ENCODE measurements at places on chromosomes 1 and 21.

DNA sequence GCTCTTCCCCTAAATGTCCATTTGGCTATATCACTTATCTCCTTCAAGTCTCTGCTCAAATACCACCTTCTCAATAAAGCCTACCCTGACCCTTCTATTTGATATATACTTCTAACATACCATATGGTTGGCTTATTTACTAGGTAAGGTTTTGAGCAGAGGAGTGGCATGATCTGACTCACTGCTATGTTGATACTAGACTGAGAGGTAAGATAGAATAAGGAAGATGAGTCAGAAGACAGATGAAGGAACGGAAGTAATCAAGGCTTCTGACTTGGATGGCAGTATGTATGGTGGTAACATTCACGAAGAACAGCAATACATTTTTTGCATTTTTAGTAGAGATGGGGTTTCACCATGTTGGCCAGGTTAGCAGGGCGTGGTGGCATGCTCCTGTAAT is 4.8 kb upstream of the HRNR start:
- DNase-seq = no peak

- no peak for DNase-seq
These were observed 121.9 kb downstream of the LRRC40 start for GRCh38 chr1:70083519-70083918.

- DNase-seq = no peak
These were observed 44.9 kb upstream of the FOXD3 start for GRCh38 chr1:63277195-63278192.

DNA sequence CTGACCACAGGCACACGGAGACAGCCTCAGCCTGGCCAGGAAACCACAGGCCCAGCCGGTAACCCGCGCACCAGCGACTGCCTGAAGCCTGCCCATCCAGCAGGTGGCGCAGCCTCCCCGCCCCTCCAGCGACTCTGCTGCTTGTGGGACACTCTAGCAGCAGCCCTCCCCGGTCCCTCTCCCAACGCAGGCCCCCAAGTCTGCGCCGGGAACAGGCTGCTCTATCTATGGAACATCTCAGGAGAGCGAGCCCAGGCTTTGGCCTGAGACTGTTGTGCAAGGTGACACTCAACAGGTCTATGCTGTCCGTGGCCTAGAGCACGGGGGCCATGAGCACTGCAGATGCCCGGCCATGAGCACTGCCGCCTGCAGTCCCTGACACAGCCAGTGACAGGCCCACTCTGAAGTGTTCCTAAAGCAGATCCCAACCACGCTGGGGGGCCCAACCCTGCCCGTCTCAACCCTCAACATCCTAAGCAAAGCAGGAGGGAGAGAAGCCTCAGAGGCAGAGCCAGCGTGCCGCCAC is 28.4 kb downstream of the WDR4 start:
- DNase-seq = no peak

DNA sequence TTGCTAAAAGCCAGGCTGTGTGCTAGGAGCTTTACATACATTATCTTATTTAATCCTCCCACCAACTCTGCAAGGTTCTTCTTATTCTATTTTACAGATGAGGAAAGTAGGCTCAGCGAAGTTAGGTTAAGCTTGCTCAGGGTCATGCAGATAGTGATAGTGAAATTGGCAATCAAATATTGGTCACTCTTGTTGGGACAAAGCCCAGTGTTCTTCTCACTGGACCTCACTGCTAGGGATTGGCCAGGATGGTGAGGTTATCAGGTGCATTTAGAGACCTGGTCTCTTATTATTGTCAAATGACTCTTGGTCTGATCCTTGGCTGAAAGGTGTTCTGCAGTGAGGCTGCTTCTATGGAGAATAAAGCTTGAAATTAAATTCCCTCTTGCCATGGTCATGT is 145.1 kb downstream of the CNIH3 start:
- no peak for DNase-seq

GRCh38 chr1:206467915-206468314 is 2.4 kb upstream of the IKBKE start:
- DNase-seq = no peak

DNA sequence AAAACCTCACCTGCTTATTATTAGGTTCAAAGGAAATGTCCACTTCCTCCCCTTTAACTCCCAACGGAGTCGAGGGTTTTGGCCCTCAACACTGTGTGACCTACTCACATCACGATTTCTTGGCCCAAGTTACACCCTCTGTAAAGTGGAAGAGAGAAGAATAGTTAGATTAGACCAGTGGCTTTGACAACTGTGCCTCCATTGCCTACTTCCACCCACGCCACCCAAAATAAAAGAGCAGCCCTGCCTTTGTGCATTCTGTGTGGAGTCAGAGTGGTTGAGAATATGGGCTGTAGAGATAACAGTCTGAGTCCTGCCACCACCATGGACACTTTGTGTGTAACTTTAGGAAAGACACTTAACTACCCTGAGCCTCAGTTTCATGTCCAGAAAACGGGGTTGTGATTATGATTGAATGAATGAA is 4.1 kb upstream of the HDGF start:
- no peak for DNase-seq

DNA sequence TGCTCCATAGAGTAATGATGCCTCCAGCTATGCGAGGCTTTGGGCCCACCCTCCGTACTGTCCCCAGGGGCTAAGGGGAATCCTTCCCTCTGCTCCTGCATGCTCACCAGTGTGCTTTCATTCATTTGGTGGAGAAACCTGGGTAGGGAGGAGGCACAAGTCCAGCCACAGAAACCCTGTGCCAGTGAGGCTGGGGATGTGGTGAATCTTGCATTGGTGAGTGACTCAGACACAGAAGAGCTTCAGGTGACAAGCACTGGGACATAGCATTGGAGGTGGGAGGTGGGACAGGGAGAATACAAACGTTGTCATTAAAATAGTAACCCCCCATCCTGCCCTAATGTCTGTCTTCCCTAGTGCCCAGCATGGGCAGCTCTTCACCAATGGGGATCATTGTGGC is 5.2 kb downstream of the FCGR2A start:
- no peak for DNase-seq

- DNase-seq = no peak
These were observed 22.1 kb upstream of the SLC44A3 start for GRCh38 chr1:94798054-94798453.

DNA sequence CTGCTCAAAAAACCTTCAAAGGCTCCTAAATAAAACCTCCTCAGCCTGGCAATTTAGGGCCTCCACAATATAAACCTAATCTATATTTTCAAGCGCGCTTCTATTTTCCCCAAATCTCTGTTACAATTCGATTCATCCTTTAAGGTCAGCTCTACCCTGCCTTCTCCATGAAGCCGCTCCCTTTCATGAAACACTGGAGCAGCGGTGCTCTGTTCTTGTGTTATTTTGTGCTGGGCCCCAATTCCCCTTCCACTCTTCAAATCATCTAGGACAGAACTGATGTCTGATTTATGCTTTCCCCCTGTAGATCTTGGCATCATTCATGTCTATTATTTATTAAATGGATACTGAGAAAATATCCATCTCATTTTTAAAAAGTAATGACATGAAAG is 6.9 kb downstream of the ERRFI1 start:
- no peak for DNase-seq

DNA sequence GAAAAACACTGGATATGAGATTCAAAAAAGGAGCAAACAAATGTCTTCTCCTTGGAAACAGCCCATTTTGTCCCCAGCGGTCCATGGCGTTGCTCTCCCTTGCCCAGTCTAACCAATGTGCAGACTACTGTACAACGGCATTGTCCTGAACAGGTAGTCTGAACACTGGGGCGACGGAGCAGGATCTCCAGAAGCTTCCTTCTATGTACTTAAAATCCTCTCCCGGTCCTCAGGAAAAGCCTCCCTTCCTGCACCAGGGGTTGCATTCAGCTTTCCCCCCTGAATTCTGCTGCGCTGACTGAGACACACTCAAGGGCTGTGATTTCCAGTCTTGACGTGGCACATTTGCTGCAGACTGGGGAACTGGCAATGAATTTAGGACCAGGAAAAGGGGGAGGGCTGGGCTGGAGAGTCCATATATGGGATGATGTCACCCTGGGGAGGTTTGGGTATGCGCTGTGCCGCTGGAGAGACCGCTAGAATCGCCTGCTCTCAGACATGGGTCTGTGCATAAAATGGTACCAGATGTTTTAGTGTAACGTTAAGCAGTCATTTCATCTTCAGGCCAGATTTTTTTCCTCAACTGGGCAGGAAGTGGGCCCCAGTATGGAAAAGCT is 275.9 kb upstream of the C1orf105 start:
- peak; percentile 100 for DNase-seq
